GM04503 (cell line): ENCODE measurements at places on chromosomes 1 and 21.

DNA sequence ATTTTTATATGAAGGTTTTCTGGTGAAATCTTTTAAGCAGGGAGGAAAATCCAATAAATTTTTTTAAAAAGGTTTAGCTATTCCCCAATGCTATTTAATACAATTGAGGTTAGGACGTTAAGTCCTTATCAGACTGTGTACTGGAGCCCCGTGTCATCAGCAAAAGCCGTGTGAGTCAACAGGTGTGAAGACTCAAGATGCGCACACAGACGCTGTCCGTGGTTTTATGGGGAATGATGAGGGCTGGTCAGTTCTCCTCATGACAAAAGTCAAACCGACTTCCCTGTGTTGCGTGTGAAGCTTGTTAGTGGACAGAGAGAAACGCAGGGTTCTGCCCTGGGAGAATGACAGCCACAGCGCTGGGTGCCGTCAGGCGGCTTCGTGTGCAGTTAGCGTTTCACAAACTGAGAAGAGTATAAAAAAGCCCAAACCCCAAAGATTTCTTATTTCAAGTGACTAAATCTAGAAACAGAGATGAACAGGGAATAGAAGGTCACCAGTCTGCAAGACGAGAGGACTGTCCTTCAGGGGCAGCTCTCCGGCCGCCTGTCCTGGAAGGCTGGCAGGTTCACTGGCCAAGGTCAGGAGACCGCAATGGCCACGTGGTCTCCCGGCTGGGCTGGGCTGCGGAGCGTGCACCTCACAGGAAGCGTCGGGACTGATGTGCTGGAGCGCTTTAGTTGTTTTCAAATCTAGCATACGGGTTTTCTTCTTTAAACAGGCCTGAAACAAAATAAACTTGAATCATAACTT, 22.4 kb downstream of the PTTG1IP start:
- DNase-seq = no peak

DNA sequence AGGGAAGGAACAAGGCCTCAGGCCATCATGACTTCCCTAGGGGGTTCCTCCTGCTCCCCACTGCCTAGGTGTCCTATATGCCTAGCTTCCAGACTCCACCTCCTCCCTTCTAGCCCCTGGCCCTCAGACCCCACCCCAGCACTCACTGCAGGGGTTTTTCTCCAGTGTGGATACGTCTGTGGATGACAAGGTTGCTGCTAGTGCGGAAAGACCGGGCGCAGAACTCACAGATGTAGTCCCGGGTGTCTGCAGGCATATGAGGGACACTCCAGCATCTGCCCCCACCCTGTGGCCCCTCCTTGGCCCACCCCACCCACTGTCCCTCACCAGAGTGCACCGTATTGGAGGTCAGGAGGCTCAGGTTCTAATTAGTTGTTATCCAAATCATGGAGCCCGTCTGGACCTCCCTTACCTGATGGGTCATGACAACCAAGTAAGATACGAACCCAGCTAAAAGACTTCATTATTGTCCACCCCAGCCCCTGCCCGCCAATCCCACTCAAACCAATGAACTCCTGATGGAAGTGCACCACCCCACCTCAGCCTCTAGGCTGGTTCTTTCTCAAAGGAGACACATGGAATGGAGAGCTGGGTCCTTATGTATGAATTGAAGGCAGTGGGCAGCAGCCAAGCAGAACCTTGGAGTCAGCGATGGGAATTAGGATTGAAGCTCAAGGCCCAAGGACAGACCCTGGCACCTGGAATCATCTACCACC, 8.2 kb downstream of the ZNF692 start:
- DNase-seq = no peak

DNA sequence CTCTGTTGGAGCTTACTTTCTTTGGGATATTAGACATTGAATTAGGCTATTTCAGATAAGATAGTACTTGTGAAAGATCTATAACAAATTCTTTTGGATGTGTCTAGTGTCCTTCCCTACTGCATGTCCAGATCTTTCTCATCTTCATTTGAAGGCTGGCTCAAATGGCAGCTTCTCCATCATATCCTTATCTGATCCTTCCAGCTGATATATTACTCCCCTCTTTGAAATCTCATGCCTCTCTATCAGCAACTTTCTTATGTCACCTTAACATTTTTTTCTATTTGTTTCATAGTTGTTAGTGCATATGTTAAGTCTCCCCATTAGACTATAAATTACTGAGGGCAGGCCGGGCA, 17.5 kb downstream of the CAP1 start:
- no peak for DNase-seq

- DNase-seq = peak; percentile 57
Measured at GRCh38 chr1:204296431-204296988, 63.2 kb downstream of the PLEKHA6 start.

DNA sequence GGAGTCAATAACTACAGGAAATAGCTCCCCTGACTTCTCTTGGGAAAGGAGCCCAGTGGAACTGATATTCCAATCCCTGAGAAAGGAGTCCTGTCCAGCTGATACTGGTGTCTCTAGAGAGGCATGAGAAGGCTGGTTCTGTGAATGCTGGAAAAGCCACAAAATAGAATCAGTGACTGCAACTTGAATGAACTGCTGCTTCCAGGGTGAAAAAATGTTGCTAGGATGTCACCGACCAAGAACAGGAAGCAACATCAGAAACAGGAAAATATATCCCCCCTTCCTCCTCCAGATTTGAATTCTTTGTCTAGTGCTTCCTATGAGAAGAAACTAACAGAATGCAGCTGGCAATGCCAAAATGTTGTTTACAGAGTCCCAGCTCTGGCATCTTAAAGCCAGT, 269.3 kb upstream of the LYPLAL1 start:
- DNase-seq = no peak

- DNase-seq = no peak
Measured at GRCh38 chr1:88680471-88680870, 3.6 kb upstream of the PKN2 start.

- DNase-seq = no peak
Measured at GRCh38 chr1:92691925-92692324, 93.0 kb downstream of the EVI5 start.

DNA sequence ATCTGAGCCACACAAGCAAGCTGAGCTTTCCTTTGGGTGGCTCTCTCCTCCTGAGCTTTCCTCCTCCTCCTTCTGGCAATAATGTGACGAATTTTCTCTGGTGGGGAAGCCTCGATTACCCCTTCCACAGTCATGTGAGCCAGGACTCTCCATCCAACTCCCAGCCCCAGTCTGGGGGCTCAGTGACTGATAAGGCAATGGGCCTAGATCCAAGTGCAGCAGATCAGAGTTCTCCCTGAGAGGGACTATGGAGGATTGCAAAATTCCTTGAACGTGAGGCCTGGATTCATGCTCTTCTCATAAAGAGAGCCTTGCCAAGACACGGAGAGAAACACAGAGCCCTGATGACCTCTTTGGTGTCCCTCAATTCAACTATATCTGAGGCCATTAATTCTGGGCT, 31.3 kb upstream of the TRIM67 start:
- no peak for DNase-seq

GRCh38 chr1:219659684-219660083, 46.8 kb upstream of the ZC3H11B start:
- DNase-seq = no peak

DNA sequence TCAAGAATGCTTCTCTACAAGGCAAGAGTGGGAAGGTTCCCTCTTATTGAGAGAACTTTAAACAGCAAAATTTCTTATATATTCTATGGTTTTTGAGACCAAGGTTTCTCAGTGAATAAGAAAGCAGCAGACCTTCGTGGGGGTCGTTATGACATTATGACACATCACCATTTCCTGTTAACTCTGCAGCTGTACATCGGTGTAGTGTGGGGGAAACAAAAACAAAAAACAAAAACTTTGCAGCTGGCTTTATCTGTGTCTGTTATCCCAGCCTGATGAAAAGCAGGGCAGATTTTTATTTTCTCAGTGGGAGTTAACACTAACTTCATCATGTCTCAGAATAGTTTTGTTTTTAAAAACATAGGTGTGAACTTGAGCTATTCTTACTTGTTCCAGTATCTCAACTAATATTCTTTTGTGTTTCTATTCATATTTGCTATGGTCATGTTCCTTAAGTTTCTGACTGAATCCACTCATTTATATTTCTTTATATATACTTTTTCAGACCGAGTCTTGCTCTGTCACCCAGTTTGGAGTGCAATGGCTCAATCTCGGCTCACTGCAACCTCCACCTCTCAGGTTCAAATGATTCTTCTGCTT, 2.1 kb downstream of the SDE2 start:
- DNase-seq = no peak

DNA sequence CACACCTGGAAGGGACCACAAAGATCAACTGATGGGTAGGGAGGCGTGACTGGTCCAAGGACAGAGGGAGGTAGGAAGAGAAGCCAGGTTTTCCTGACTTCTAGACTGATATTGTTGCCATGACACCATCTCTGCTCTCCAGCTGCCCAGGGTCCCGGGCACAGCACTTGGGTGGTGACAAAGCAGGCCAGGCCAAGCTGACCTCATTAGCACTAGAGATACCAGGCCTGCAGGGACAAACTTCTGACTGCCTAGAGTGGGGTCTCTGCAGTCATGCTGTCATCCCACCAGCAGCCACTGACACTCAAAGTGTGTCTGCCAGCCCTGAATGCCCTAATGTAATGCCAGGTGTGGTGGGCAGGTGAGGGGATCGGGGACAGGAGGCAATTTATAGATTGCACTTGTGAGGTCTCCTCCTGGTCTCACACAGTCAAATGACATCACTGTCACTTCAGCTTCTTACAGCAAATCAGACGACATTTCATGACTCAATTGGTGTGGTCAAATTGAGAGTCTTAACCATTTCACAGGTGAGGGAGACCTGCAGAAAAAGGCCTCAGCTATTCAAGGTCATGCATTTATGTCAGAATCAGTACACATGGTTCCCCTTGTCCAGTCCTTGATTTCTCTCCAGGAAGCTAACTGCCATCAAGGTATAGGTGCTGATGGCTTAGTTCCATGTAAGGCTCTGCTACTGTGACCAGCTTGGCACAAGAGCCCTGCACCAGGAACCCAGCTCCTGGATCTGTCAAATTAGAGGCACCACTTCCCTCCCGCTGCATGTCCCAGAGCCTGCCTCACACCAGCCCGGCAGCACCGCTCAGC, 2.7 kb downstream of the SLC9A1 start:
- DNase-seq = no peak

GRCh38 chr1:109361649-109362048, 36.1 kb downstream of the SORT1 start:
- DNase-seq = peak; percentile 31

GRCh38 chr1:168821434-168821833, 92.4 kb upstream of the DPT start:
- DNase-seq = no peak

DNA sequence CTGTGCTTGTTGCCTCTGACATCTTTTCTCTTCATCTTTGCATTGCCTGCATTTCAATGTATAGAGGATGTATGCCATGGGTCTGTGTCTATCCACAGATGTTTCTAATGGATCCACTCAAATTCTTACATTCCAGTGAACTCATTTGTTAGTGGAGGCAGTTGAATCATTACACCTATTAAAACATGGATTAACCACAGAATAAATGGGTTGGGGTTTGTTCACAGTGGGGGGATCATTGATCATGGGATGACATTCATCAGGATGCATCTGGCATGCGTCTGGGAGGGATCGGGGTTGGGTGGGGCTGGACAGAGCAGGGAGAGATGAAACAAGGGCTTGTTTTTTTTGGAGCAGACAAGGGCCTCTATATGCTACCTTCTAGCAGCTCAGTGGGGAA, 182.5 kb downstream of the RHOU start:
- no peak for DNase-seq

DNA sequence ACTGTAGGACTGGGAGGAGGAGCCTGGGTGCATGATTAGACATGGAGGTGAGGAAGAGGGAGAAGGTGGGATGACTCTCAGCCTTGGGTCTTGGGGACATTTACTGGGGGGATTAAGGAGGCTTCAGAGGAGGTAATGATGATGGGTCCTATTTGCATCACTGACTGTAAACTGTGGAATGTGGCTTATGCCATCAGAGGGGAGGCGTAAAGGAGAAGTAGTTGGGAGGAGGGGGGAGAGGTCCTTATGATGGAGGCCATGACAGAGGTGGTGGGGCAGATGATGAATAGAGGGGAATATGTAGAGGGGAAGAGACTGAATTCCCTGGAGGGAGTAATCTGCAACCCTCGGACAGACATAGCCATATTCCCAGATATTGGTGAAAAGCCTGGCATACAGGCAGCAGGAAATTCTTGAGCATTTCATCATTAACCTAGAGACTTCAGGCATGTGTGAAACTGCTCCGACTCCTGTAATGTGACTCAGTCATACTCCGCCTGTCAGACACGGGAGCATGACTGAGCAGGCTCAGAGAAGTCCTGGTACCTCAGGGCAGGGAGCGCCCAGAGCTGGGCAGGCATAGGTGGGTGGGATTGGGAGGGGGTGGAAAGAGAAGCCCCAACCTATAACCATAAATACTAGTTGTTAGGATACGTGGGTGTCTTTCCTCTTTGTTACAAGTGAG, 8.0 kb upstream of the LCE5A start:
- DNase-seq = peak; percentile 14

DNA sequence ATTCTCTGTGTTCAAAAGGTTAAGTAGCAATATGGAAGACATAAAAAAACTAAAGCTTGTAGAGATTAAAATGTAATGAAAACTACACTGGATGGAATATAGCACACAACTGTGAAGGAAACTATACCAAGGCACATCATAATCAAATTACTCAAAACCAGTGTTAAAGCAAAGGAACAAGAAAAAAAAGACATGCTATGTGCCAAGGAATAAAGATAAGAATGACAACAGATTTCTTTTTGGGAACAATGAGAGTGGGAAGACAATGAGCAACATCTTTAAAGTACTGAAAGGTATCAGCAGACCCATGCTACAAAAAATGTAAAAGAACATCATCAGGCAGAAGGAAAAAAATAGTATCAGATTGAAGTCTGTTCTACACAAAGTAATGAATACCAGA, 157.8 kb downstream of the VPS13D start:
- no peak for DNase-seq

DNA sequence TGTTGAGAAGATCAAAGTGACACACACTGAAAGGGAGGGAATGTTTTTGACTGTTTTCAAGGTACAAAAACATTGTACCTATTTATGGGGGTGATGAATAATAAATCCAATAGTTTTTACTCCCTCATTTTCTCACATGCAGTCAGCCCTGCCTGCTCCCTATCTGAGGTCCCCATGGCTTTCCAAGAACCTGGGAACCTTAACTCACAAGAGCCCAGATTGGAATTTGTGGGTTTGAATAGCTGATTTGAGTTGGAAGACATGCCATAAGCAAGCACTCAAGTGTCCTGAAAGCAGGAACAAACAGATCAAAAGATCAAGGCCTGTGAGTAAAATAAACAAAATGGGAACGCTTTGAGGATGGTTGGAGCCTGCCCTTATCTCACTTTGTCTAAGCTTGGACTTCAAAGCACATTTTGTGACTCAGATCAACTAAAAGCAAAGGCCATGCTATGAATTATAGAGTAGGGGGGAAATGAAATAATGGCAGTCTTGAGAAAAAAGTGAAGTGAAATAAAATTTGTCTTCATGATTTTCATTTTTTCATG, 136.6 kb downstream of the LYPLAL1 start:
- DNase-seq = no peak

- DNase-seq = no peak
Measured at GRCh38 chr21:31888936-31889371, 16.1 kb downstream of the HUNK start.

- DNase-seq = no peak
Measured at GRCh38 chr1:185319139-185319475, 2.1 kb upstream of the IVNS1ABP start.

- DNase-seq = no peak
Measured at GRCh38 chr1:150876119-150876454, 312 bp downstream of the ARNT start.
